ENCODE measurements at places on chromosomes 1 and 21. TPM values are rescaled to one million over a fixed set of nuclear protein-coding genes. Genes with fewer than 3 reads are reported as not detected.

SGIP1 gene
- 5.8 TPM for total RNA-seq

KIF21B gene
- total RNA-seq, result 1.2 TPM

SLC30A2 gene
- 1.8 TPM for total RNA-seq

UBASH3A gene
- total RNA-seq, result not detected

GRCh38 chr1:211928993-211929637 is 98.6 kb upstream of the LPGAT1 start:
- DNase-seq, result peak; percentile 61

DNA sequence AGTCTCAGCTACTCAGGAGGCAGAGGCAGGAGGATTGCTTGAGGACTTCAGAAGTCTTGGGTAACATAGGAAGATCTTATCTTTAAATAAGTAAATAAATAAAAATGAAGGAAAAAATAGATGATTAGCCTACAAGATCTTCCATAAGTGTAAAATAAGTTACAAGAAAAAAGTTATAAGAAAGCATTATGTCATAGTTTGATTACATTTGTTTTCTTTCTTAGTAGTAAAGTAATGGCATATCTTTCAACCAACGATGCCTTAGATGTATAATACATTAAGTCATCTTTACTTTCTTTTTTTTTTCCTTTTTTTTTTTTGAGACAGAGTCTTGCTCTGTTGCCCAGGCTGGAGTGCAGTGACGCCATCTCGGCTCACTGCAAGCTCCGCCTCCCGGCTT is 46.5 kb downstream of the SNRPE start:
- peak; percentile 30 for DNase-seq

DNA sequence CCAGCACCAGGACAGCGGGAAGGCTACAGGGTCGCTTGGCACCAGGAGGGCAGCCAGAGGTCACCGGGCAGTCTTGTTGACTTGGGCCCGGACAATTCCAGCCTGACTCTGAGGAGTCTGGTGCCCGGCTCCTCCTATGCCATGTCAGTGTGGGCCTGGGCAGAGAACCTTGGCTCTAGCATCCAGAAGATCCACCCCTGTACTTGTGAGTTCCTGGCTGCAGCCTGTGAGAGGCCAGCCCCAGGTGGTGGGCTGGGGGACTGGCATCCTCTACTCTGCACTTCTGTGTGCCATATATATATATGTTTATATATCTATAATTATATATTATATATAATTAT is 11.6 kb upstream of the PTPN7 start:
- DNase-seq, result no peak

DNA sequence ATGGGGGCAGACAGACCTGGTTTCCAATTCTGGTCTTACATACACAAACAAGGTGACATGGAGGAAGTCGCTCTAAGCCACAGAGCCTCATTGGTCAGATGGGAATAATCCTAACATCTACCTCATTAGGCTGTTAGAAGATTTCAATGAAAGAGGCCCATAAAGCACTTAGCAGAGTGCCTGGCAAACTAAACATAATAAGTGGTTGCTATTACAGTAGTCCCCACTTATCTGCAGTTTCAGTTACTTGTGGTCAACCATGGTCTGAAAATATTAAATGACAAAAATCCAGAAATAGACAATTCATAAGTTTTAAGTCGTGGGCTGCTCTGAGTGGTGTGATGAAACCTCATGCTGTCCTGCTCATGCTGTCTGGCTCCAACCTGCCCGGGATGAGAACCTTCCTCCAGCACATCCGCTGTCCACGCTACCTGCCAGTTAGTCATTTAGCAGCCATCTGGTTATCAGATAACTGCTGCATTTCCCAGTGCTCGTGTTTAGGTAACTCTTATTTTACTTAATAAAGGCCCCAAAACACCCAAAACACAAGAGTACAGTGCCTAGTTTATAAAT is 112.3 kb downstream of the DDX20 start:
- DNase-seq, result no peak

- no peak for DNase-seq
These were observed 37.0 kb upstream of the PLPPR4 start for GRCh38 chr1:99227056-99227897.

DNA sequence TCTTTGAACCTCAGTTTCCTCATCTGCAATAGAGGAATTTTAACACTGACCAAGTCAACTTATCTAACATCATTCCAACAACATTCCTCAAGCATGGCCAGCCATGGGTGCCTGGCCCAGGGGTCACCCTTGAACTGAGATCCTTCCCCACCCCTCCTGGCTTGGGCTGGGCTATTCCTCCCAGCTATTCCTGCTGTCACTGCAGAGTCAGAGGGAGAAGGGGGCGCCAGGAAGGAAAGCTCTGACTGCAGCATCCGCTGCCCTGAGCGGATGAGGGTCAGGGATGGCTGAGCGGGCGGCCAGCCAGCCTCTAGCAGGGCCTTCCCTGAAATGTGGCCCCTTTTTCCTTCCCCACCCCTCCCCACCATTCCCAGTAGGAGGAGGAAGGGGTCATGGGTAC is 3.1 kb downstream of the TINAGL1 start:
- no peak for DNase-seq

GRCh38 chr1:24830680-24831272 is 85.5 kb downstream of the CLIC4 start:
- peak; percentile 71 for DNase-seq

DNA sequence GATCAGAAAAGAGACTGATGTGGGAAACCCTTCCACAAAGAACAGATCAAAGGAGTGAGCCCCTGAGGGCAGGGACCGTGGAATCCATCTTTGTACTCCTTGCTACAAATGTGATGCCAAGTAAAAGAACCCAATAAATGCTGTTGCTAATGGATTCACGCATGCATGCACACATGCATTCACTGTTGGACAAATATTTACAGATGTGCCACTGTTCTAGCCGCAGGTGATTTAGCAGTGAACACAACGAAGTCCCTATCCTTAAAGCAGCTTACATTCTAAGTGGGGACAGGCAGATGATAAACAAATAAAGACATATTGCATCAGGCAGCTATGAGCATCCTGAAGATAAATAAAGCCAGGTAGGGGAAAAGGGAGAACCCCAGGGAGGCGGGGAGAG is 67.8 kb downstream of the ITPKB start:
- DNase-seq, result no peak

DNA sequence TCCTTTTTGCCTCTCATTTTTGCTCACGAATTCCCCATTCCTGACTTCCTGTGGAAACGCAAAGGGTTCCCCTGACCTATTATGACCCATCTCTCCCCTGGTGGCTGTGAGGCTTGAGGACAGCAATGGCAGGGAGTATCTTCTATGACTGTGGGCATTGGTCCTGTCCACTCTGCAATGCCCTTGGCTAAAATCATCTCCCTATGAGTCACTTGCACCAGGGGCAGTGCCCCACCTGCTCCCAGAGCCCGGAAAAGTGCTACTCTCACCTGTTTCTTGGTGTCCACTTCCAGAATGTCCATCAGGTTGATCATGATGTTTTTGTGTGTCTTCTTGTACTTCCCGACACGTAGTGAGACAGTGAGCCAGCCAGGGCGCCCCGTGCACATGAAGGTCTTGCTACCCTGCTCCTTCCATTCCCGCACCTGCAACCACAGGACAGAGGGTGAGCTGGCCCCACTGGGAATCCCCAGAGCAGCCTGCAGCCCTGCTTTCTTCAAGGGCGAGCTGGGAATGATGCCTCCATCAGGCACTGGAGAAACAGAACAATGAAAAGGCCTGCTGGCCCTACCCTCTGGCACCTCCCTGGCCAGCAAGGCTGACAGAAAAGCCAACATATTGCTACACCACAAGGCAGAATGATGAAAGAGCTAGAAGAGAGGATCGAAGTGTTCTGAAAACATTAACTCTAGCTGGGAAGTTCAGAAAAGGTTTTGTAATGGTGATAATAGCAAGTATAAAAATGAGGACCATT is 3.5 kb downstream of the DHCR24 start:
- DNase-seq, result no peak

DNA sequence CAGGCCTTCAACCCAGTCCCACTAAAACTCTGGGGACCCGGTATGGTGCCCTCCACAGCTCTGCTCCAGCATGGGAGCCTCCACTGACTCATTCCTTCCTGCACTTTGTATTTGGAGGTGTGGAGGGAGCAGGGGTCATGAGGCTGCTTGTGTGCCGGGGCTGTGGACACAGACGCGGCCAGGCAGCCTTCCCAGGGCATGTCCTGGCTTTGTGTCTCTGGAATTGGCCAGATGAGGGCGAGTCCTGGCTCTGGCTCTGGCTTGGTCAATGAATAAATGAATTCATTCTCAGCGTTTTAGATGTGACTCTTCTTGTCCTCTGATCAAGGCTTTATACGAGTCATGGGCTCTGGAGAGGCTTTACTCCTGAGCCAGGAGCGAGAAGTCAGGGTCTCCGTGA is 19.1 kb downstream of the AJAP1 start:
- peak; percentile 50 for DNase-seq

DNA sequence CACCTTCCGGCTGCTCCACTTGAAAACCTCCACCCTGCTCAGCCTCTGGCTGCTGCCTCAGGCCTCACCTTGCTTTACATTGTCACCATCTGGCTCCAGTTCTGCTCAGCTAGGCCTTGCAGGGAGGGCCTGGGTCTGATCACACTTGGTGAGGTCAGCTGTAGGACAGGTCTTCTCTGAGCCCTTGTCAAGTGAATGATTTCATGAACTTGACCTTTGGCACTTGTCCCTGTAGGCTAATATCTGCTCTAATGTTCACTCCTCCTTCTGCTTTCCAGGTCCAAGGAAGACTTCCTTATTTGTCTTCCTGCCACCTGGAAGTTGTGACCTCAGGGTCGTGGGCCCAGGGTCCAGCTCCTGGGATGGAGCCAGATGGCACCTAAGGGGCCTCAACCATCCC is 41.4 kb downstream of the PTPRF start:
- no peak for DNase-seq

- DNase-seq, result no peak
These were observed 113.1 kb upstream of the FGGY start for GRCh38 chr1:59183749-59184317.

- DNase-seq, result peak; percentile 79
These were observed 23.4 kb downstream of the ARHGEF19 start for GRCh38 chr1:16189003-16189402.

GRCh38 chr1:229342656-229343569 is at the start of gene CCSAP:
CCSAP (minus strand) TSS chr1:229343047; CDS start chr1:229342465, 582 bp downstream.
- peak; percentile 50 for DNase-seq

GRCh38 chr1:198741744-198742143 is 102.9 kb downstream of the PTPRC start:
- DNase-seq, result peak; percentile 38

DNA sequence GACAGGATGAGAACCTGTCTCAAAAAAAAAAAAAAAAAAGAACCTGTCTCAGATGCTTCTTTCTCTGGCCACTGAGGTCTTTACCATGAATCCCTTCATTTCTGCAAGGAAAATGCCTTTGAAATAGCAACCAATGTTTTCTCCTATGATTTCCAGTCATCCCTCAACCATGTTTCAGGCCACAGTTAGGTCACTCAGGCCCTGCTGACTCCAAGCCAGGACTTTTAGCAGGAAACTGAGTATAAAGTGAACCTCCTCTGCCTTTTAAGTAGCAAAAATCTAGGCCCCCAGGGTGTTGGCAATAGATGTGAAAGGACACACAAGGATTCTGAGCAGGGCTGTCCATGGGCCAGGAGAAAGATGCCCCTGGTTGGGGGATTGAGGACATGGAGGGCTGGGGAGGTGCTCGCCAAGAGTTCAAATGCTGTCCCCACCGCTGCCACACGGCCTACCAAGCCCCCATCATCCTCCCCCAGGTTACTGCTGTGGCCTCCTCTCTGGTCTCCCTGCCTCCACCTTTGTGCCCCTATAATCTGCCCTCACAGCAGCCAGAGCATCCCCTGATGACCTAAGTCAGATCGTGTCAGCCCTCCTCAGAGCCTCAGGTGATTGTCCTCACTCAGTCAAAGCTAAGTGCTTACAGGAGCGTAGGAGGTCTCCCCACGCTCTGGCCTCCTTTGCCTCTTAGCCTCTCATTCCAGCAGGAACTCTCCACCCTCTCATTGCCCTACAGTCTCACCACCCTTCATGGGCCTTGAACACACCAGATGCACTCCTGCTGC is 54.6 kb downstream of the MATN1 start:
- DNase-seq, result peak; percentile 59
